Stimulated activated CD4-positive, alpha-beta T cell treated with anti-CD3 and anti-CD28 coated beads, Interleukin-1b, Interleukin-23, amount 100 ng/mL, for 24 hours (primary cell): ENCODE measurements at places on chromosomes 1 and 21.

DNA sequence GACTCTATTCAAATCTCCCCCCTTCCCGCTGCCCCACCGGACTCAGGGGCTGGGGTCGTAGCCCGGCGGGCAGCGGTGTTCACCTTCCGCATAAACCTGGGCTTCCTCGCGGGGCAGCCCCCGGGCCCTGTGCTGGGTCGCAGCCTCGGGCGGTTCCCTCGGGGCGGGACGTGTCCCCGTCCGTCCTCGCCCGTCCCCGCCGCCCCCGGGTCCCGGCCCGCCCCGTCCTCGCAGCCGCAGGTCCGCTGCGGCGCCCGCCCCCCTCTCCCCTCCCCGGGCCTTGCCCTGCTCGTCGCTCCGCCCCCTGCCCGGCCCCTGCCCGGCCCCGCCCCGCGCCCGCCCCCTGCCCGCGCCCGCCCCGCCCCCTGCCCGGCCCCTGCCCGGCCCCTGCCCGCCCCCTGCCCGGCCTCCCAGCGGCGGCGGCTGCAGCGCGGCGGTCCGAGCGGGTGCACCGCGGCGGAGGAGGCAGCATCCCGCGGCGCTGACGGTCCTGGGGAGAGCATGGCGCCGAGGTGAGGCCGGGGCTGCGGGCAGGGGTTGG lies at the start of gene COL18A1:
COL18A1 (plus strand) TSS at position 436 of the 541 bp plus-strand sequence; CDS start at position 502, 66 bp downstream.
- no peak for DNase-seq

DNA sequence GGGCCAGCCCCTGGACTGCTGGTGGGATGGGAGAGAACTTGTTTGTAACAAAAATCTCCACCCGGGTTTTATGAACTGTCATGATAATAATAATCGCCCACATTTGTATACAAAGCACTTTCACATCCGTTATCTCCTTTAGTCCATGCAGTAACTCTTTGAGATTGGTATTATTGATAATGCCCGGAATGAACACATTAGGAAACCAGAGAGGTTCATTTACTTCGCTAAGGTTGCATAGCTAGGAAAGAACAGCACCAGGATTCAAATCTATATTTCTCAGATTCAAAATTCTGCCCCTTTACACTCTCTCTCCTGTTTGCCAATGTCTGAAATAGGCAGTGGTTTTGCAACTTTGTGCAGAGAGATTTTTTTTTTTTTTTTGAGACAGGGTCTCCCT lies 131.4 kb downstream of the FOXD2 start:
- DNase-seq = no peak

DNA sequence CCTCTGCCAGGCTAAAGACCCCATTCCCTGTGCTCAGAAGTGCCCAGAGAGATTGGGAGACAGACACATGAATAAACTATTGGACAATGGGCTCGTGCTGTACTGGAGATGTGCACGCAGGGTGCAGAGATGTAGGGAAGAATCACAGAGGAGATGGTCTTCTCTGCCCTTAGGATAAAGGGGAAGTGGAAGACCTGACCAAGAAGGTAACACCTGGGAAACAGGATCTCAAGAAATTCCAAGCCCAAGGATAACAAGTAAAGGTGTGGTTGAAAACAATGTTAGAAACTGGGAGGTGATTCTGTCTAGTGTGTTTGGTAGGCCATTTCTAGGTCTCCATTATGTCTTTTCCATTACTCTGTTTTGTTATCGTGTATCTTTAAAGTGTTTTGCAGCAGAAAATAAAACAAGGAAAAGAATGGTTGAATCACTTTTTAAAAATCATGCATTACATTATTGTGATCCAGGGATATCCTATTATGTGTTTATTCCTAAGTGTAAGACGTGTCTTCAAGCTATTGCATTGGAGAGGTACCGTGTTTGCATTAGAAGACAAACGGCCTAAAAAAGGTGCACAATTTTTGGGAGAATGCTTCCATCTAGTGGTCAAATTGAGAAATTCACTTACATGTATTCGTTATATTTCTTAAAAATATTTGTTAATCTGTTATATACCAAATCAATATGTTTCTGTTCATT lies 40.8 kb upstream of the KCTD3 start:
- DNase-seq = no peak

DNA sequence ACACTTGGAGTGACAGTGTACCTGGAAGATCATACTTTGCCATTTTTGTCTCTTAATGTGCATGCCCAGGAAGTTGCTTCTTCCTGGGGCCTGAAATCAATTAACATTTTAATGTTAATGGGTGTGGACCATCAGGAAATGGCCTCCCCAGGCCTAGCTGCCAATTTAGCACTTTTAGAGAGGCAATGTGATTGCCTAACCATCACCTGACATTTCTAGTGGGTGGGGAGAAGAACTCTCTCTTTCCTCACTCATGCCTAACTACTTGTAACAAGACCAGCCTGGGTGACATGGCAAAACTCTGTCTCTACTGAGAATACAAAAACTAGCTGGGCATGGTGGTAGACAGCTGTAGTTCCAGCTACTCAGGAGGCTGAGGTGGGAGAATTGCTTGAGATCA lies 549.0 kb upstream of the RGS18 start:
- DNase-seq = no peak

DNA sequence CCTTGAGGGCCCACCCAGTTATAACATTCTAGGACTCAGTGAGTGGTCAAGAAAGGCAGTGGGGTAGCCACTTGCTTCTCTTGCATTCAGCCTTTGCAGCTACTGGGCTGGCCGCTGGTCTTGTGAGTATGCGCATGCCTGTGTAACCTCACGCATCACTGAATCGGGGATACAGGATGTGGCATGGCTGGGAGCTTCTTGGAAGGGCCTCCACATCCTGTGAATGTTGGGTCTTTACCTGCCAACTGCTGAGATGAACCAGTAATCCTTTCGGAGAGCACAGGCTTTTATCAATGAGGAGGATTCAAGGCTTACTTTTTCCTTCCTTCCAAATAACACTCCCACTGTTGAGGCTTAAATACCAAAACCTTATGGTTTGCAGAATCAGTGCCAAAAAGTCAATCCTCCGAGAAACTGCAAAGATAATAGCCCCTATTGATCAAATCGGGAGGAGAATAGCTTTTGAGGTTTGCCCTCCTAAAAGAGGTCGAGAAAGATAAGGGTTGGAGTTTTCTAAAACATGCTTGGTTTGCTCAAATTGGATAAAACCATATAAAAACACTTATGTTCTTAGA lies 198.9 kb upstream of the UBE2U start:
- DNase-seq = no peak

DNA sequence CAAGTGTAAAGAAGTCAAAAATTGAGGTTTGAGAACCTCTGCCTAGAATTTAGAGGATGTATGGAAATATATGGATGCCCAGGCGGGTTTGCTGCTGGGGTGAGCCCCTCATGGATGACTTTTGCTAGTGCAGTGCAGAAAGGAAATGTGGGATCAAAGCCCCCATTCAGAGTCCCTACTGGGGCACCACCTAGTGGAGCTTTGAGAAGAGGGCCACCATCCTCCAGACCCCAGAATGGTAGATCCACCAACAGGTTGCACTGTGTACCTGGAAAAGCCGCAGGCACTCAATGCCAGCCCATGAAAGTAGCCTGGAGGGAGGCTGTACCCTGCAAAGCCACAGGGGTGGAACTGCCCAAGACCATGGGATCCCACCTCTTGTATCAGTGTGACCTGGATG lies 330.7 kb upstream of the DPYD start:
- DNase-seq = no peak

DNA sequence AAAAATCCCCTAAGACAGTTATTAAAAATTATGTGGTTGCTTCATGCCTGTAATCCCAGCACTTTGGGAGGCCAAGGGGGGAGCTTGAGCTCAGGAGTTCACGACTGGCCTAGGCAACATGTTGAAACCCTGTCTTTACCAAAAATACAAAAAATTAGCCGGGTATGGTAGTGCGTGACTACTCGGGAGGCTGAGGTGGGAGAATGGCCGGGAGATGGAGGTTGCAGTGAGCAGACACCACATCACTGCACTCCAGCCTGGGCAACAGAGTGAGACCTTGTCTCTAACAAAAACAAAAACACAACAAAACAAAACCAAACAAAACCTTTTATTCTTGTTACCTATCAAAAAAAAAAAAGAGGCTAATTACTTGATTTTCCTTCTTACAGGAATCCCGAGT lies 2.1 kb downstream of the ELK4 start:
- no peak for DNase-seq

GRCh38 chr1:111334169-111334568 lies 43.5 kb downstream of the CHIA start:
- DNase-seq = peak; percentile 25

- DNase-seq = no peak
Observed at GRCh38 chr1:58837886-58838285, 54.0 kb upstream of the JUN start.

DNA sequence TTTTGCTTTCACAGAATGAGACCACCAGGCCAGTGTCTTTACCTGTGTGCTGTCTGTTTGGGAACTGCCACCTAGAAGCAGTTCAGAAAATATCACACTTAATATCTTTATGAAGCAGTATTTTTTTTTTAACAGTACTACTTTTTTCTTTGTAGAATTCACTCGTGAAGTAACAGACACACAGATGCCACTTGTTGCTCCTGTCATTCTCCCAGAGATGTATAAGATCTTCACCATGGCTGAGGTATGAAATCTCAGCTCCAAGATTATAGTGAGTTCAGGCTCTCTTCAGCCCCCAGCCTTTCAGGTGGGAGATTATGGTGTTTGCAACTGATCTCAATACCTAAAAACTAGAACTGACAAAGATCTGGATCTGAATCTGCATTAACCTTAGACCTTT lies 23.0 kb downstream of the IPO9 start:
- no peak for DNase-seq

DNA sequence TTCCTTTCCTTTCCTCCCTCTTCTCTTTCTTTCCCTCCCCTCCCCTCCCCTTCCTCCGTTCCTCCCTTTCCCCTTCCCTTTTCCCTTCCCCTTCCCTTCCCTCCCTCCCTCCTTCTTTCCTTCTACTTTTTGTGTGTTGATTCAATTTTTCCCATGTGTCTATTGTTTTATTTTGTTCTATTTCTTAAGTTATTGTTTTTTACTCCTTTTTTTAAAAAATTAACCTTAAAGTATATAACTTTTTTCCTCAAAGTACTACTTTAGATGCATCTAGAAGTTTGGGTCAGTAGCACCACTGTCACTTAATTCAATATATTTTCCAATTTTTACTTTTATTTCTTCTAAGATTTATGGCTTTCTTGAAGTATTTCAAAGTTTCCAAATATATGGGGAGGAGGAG lies 448.2 kb upstream of the VAMP3 start:
- no peak for DNase-seq
